ENCODE measurements at places on chromosomes 5 and 9.
A peak's percentile ranks its signal among the peaks of the same experiment; 100 is the strongest.

DNA sequence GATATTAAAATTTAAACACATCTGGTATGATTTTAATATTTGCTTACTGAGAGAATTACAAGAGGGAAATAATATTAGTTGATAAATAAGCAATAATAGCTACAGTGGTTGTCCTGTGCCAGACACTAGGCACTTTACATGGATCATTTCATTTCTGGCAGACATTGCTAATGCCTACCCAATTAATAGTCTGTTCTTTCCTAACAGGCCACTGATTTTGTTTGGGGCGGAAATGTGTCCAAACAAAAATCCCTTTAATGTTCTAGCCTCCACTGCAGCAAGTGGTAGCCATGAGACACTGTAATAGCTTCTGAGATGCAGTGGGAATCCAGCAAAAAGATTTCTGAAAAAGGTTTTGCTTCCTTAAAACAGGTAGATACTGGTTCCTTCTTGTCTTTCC is 527.4 kb downstream of the CSNK1G3 start:
- no peak for DNase-seq

DNA sequence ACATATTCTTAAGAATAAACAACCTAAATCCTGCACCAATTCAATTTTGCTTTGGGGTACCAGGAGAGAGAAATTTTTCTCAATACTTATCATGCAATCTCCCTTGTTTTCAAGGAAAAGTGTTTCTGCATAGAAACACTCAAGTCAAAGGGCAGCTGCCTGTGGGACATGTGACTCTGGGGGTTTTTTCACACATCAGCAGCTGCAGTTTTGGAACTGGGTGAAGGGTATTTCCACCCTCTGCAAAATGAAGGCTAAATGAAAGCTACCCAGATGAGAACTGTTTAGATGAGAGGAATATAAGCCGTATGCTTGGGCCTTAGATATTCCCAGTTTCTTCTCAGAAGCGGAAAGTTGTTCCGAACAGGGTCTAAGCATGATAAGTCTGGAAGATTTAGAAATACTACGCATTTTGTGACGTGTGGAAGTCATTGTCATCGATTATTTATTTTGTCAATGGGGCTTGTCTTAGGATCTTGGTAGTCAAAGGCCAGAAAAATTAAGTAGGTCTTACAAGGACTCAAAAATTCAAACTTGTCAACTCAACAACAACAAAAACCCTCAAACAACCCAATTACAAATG is 64.3 kb upstream of the BOD1 start:
- no peak for DNase-seq

GRCh38 chr5:140042643-140043507 is at the start of gene NRG2:
Gene NRG2 (minus strand): TSS chr5:140043299.
- peak; percentile 61 for DNase-seq

- DNase-seq, result no peak
Observed at GRCh38 chr5:54825005-54825404, 160.4 kb downstream of the ESM1 start.

- no peak for DNase-seq
Observed at GRCh38 chr5:31413030-31413812, 118.7 kb downstream of the DROSHA start.

- DNase-seq, result no peak
Observed at GRCh38 chr9:127967151-127967809, 13.5 kb downstream of the EEIG1 start.

GRCh38 chr5:126363658-126364057 is 59.6 kb upstream of the GRAMD2B start:
- no peak for DNase-seq

GRCh38 chr9:136621019-136621733 is 41.5 kb upstream of the EGFL7 start:
- no peak for DNase-seq

GRCh38 chr9:129999141-129999510 is 43.9 kb downstream of the FNBP1 start:
- no peak for DNase-seq

DNA sequence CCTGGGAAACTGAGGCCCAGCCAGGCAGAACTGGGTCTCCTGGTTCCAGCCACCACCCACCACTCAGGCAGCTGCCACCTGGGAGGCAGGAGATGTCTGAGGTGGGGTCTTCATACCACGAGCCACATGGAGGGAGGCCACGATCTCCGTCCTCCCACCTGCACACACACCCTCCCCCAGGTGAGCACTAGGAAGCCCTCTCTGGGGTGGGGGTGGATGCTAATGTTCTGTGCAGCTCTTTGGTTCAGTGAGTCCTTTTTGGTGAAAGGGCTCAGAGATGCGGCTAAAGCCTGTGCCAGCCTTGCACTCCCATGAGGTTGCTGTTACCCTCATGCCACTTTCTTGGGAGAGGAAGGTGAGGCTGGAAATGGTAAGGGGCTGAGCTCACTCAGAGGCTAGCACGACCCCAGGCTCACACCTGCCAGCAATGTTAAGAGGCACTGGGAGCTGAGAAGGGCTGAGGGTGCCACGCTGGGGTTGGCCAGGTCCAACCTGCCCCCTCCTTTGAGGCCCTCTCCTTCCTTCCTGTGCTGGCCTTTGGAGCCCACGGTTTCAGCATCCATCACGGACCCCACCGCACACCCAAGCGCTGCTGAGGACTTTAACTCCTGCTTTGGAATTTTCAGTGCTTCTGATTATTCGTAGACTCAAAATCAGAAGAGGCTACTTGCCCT is 26.6 kb upstream of the OBP2B start:
- DNase-seq, result no peak

DNA sequence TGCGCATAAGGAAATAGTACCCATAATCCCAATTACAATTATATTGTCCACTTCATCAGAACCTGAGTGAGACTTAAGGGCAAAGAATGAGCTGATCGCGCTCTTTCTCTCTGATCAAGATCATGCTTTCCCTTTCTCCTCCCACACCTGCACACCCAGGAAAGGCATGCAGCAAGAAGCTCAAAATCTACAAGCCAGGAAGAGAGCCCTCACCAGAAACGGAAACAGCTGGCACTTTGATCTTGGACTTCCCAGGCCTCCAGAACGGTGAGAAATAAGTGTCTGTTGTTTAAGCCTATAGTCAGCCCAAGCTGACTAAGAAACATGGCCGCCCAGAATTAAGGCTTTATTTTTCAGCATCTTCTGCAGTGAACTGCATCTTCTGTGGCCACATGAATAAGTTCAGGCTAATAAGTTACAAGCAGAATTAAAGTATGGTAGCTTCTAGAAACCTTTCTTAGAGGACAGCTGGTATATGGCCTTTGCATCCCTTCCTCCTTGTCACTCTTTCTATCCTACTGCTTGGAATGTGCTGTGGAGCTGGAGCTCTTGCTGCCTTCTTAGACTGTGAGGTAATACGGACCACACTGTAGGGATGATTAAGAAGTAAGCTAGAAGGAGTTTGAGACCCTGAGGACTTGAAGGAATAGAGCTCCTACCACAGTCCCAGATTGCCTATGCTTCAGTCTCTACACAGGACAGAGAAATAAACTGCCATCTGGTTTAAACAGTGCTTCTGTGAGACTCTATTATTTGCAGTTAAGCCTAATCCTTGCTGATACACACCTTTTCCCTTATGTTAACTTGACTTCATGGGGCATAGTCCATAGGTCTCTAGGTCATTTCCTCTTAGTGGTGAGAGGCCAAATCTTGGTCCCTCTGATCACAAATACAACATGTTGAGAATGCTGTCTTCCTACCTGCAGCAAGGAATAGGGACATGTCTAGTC is 17.2 kb downstream of the OR2S2 start:
- no peak for DNase-seq

GRCh38 chr9:109411798-109412352 is 86.2 kb downstream of the PTPN3 start:
- DNase-seq, result no peak

DNA sequence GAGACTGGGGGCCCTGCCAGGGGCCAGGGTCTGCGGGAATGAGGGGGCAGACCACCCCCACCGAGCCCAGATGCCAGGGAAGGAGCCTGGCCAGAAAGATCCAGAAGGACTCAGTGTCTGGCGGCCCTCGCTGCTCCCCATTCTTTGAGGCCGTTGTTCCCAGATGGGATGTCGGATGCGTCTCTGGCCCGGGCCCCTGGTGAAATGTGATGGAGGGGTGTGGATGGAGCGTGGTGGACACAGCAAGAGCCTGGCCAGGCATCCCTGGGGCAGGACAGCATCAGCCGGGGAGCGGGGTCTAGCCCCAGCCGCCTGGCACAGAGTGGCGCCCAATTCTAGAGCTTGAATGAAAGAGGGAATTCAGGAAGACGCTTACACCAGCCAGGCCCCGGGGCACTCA is 46.2 kb upstream of the NKD2 start:
- DNase-seq, result no peak

GRCh38 chr9:122131401-122132001 is 28.1 kb downstream of the NDUFA8 start:
- no peak for DNase-seq

DNA sequence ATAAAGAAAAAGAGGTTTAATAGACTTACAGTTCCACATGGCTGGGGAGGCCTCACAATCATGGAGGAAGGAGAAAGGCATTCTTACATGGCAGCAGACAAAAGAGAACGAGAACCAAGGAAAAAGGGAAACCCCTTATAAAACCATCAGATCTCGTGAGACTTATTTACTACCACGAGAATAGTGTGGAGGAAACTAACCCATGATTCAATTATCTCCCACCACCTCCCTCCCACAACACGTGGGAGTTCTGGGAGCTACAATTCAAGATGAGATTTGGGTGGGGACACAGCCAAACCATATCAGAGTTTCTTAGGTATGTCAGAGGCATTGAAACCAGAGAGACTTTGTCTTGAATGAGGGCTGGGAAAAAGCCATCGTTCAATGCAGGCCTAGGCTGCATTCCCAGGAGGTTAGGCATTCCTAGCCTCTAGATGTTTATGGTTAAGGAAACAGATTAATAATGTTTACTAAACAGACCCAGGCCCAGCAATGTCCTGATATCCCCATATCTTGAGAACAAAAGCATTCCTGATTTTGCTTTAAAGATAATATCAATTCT is 7.5 kb upstream of the PAIP1 start:
- DNase-seq, result no peak

- no peak for DNase-seq
Observed at GRCh38 chr5:127014573-127014972, 15.8 kb downstream of the MARCHF3 start.

Data from mucosa of gallbladder (tissue), 1 donor.